ENCODE measurements at places on chromosomes 3 and 15.
A peak's percentile ranks its signal among the peaks of the same experiment; 100 is the strongest.

GRCh38 chr3:11072631-11073030 is 80.1 kb downstream of the SLC6A1 start:
- DNase-seq = no peak

GRCh38 chr3:151283387-151283786 is 5.0 kb upstream of the P2RY14 start:
- no peak for DNase-seq

DNA sequence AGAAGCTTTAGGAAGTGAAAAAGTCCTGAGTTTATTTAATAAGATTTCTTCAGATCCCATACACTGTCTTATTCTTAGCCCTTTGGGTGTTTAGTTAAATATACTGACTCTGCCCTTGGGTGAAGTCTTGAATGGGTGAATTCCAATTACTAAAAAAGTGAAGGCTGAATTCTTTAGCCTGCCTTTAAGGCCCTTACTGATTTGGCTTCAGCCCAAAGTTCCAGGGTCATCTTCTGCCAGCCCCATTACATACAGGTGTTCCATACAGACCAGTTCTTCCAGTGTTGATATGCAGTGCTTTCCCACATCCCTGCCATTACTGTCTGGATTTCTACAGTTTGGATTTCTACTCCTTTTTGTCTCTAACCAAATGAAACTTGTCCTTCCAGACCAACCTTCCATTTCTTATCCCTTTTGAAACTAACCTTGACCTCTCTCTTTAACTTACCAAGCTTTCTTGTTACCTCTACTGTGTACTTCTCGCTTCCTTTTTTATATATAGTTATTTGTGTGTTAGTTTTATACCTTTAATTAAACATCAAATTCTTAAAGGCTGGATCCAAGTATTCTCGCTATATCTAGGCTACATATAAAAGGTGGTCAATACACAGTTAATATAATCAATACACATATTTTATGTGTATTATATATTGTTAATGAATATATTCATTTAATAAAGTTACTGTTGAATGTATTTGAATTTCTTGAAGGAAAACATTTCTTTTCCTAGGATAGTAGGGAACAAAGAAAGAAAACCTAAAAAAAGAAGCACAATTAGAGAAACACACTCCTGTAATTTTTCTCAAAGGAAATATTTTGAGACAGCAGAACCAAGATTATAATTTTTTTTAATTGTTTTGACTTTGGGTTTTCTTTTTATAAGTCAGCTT is 15.0 kb downstream of the MBNL1 start:
- no peak for DNase-seq

DNA sequence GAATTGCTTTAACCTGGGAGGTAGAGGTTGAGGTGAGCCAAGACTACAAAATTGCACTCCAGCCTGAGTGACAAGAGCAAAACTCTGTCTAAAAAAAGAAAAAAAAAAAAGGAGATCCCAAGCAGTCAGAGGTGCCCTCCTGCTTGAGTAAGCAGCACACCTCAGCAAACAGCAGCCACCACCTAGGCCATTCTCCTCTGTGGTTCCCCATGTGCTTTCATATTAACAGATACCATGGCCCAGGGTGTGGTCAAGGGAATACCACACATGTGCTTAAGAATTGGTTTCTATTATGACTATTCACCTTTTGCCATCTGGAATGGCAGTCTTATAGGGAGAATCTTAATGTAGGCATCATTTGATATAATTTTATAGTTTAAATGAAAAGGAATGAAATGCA is 24.7 kb upstream of the CSPG5 start:
- DNase-seq = no peak

DNA sequence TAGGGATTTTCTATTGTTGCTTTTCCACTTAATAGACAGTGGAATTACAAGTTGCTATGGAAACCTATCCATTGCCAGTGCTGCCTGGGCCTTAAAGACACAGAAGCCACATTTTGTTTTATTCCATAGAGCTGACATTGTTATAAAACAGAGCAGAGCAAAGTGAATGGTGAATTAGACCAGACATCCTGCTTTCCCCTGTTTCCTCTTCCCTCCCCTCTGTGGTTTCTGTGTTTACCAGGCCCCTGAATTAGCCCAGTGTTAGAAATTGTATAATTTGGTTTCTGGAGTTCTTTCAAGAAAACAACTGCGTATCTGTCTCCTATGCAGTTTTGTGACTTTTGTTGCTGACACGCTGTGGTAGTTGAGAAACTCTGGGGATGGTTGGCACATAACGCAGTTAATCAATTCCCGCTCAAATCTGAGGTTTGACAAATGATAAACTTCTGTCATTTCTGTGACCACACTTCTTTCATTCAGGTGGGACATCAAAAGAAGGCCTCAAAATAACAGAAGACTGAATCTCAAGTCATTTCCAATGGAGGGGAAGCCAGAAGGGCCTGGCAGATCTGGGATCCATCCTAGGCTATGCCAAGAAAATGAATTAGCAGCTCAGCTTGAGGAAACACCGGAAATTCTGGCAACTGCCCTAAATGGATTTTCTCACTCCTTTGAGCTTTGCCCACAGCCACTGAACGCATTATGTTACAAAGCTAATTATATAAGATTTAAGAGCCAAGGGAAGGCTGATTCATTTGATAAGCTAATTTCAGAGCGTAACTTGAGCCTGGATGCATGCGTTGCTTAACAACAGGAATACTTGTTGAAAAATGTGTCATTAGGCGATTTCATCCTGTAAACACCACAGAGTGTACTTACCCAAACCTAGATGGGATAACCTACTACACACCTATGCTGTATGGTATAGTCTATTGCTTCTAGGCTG is 46.9 kb downstream of the NR1D2 start:
- no peak for DNase-seq

DNA sequence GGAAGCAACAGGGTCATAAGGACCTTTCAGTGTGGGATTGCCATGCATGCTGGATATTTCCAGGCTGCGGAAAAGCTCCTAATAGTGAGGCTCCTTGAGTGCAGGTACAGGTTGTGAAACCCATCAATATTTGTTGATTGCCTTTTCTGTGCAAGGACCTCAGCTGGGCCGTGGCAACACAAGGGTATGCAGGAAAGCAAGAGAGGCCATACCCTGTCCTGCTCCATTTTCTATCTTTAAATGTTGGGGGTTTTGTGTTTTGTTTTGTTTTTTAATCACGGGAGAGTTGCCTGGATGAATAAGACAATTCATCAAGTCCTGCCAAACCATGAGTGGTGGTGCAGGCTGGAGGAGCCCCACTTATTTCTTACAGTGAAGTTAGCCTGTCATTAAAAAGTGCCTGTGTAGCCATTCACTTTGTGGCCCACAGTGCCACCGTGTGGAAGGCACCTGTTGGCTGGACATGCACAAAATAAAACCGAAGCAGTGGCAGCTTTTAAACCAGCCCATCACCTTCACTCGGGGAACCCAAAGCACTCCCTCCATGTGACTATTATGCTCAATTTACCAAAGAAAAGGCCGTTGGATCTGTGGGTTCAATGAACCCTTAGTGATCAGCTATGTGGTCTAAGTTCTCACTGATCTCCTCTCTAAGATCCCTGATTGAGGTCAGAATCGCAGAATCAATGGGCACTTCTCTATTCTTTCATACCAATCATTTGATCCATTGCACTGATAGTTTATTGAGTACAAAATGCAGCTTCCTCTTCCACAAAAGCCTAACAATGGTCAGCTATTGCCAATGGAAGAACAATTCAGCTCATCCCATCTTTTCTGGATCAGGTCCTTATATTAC is 42.2 kb downstream of the CLDN18 start:
- peak; percentile 69 for DNase-seq

DNA sequence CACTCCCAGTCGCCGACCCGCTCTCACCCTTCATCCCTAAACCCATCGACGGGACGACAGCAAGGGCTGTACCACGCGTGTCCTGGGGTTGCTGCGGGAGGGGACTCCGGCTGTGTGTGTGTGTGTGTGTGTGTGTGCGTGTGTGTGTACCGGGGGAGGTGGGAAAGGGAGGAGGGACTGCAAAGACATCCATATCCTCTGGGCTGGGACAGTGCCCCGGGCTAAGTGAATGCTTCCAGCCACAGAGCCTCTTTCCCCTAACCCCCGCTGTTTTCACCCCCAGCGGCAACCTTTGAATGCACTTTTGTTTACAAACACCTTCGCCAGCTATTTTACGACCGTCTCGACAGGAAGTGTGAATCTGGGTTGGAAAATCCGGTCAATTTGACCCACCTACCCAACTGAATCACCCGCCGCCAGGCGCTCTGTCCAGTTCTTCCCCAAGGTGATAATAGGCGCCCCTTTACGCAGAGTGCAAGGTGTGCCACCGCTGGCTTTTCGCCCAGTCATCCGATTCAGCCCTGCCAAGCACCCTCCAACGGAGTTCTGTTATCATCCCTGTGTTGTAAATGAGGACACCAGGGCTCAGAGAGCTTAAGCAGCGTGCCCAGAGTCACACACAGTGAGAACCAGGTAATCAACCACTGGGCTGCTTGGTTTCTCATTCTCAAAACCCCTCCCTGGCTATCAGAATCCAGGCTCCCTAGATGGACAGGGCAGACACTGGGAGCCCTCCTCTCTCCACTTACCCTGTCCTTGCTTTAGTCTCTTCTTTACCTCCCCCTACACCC is 739 bp upstream of the AMOTL2 start:
- DNase-seq = peak; percentile 52

- DNase-seq = no peak
These were observed 5.4 kb upstream of the LMAN1L start for GRCh38 chr15:74807282-74807681.

- DNase-seq = no peak
These were observed 47.2 kb downstream of the WHAMM start for GRCh38 chr15:82856397-82857170.

DNA sequence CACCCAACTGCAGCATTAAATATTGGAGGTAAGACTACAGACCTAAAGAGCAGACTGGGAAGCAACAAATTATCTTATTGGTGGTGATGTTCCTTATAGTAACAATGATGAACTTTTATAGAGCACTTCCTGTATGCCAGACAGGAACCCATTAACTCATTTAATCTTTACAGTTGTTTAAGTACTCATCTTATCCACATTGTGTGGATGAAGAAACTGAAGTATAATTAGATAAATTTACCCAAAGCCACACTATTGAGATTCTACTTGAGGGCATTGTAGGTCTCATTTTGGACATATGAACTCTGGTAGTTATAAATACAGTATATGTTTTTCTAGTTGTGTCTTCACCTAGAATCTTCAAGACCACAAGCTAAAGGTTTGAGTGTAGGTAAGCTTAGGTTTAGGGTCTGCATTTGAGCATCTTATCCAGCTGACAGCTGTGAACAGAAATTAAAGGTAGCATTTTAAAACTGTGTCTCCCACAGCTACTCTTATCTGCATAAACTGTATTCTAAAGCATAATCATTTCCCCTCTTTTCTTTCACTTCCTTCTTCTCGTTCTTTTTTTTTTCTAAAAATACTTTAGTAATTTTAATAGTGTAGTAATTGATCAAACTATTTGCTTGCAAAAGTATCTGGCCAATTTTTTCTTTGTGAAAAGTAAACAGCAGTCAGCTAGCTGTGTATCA is 138.2 kb downstream of the UBE2E2 start:
- no peak for DNase-seq

- DNase-seq = no peak
These were observed 40.9 kb downstream of the SEMA3G start for GRCh38 chr3:52403955-52404354.

- peak; percentile 72 for DNase-seq
These were observed 2.5 kb downstream of the KLF13 start for GRCh38 chr15:31328969-31329639.

DNA sequence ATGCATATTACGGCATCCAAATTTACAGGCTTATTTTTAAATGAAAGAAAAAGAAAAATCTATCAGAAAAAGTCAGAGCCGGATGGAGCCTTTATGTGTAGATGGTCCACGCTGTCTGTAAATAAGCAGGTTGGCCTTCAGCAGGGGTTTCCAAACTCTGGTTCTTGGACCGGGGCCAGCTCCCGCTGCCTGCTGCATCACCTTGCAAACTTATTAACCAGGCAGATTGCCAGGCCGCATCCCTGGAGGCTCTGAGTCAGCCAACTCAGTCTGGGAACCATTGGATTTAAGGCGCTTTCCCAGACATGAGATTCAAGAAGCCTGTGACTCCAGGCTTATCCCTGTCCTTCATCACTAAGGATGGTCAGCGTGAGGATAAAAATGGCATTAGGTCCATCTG is 212.4 kb downstream of the OPA1 start:
- DNase-seq = no peak

DNA sequence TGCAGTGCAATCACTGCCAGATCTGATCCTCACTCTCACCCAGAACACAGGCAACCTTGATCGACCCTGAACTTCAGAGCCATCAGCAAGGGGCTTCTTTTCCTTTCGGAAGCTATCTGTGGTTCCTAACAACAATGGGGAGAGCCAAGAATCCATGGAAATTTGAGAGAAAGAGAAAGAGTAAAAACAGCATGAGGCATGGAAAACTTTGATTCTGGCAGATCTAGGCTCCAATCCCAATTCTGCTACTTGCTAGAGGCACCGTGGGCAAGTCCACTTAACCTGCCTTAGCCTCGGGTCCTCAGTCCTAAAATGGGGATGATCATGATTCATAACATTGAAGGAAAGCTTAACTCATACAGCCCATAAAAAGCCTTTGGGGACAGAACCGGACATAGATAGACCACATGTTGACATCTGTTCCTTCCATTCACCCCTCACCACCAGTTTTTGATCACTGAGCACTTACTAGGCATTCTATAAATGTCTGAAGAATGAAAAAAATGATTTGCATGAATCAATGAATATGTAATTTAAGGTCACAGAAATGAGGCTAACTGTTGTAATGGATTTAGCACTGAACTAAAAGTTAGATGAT is 605.7 kb upstream of the CFAP20DC start:
- no peak for DNase-seq

GRCh38 chr3:63911509-63911872 is 692 bp downstream of the SCAANT1 start:
- no peak for DNase-seq

DNA sequence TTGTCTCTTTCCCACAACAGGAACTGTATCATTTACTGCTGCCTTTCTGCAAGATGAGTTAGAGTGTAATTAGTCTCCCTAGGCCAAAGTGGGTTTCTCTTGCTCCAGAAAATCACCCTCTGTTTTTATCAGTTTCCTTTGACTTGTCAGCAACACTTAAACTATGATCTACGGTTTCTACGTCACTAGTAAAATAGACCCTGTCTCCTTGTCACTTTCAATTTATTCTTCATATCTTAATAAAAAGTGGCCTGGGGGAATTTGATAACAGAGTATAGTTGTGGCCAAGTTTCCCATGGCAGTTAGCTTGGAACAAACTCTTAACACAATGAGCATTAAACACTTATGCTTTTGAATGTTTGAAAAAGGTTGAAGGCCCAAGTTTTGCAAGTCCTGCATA is 79.6 kb downstream of the CGNL1 start:
- DNase-seq = no peak

- no peak for DNase-seq
These were observed 324.8 kb upstream of the TBL1XR1 start for GRCh38 chr3:177522051-177522450.

GRCh38 chr3:16511681-16512434 is 1.6 kb downstream of the RFTN1 start:
- DNase-seq = peak; percentile 60

GRCh38 chr3:4850211-4850927 is 128.9 kb upstream of the BHLHE40 start:
- no peak for DNase-seq

- DNase-seq = no peak
These were observed 34.3 kb downstream of the ZMAT3 start for GRCh38 chr3:179037351-179037750.

Measured in lower lobe of right lung (tissue), 2 donors.